ENCODE measurements at places on chromosomes 2 and 18.

DNA sequence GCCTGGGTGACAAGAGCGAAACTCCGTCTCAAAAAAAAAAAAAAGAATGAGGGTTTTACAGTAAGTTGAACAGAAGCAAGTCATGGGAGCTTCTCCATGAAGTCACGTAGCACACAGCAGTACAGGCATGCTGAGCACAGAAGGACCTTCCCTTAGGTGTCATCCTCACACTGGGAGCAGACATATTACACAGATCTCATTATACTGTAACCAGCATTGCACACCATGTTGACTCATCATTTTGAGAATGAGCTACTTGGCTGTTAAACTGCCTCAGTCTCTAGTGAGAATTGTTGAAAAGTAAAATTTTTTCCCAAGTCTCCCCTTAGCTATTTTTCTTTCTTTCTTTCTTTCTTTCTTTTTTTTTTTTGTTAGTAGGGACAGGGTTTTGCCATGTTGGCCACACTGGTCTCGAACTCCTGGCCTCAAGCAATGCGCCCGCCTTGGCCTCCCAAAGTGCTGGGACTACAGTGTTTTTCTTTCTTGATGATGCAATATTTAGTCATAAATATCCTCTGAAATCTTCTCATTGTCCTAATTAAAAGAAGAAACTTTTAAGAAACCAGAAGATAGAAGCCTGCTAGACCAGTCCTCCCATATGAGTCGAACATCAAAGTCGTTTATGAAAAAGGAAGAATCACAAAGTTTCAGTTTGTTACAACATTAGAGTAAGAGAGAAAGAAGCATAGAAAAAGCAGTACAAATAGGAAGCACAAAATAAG lies 37.9 kb upstream of the PPP1CB start:
- DNase-seq: no peak

GRCh38 chr2:196247114-196247975 lies 76.0 kb upstream of the STK17B start:
- DNase-seq: no peak

DNA sequence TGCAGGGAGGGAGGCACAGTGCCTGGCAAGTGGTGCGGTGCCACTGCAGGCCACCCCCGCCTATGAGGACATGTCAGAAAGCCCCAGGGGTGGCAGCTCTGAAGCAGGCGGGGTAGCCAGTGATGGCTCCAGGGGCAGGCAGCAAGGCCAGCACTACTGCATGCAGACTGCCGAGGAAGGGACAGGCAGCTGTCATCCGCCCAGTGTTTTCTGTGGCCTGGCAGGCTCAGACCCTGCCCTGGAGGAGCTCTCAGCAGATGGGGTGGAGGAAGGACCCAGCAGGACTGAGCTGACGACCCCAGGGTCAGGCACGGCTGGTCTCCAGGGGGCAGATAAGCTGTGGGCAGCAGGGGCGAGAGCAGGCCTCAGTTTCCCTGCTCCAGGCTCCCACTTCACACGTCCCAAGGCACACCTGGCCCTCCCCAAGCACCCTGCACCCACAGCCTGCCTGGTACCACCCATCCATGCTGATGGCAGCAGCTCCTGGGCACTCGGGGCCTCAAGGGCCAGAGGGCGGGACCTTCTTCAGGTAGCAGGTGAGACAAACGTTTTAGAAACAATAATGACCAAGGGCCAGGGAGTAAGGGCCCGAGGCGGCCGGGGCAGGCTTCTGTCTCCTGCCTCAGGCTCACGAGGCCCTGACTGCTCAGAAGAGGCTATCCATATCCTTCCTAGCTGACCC lies 48.5 kb downstream of the HS6ST1 start:
- no peak for DNase-seq

- no peak for DNase-seq
Measured at GRCh38 chr2:45904946-45905631, 253.6 kb downstream of the PRKCE start.

GRCh38 chr2:159785195-159785594 lies 12.8 kb downstream of the CD302 start:
- no peak for DNase-seq

GRCh38 chr2:123609077-123609476 lies 416.0 kb upstream of the CNTNAP5 start:
- DNase-seq: no peak

DNA sequence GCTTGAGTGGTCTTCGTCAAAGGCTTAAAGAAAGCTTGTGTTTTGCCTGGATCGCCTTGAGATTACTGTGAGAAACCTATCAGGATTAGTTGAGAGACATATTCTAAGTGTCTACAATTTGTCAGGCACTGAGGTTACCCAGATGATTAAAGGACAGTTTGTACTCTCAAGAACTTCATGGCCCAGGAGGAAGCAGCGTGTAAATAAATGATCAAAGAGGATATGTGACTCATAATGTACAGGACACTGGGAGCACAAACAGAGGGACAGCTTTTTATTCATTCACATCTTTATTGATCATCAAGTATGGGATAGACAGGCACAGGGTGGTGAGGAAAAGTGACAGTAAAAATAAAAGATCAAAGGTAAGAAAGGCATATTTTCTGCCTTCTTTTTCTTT lies 152.6 kb upstream of the FSHR start:
- no peak for DNase-seq
